Stromal cell of bone marrow (primary cell): ENCODE measurements at places on chromosomes 1 and 21.

GRCh38 chr1:77465139-77465538, 183.3 kb downstream of the AK5 start:
- DNase-seq = no peak

GRCh38 chr1:58975888-58976287, 192.0 kb upstream of the JUN start:
- no peak for DNase-seq

GRCh38 chr1:181011301-181012202, 11.1 kb downstream of the STX6 start:
- DNase-seq = no peak

- no peak for DNase-seq
Measured at GRCh38 chr1:224185208-224185607, 2.2 kb downstream of the DEGS1 start.

DNA sequence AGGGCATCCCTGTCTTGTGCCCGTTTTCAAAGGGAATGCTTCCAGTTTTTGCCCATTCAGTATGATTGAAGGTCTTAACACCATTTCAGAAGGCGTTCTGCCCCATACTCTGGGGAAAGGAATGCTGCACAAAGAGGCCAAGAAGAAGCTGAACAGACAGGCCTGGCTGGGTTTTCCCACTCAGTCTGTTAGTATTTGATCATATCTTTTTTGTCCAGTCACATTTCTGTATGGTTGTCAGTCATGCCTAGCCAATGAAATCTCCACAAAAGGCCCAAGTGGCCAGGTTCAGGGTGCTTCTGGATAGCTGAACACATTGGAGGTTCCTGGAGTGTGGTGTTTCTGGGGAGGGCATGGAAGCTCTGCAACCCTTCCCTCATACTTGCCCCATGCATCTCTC, 72.1 kb downstream of the NEK7 start:
- DNase-seq = no peak

DNA sequence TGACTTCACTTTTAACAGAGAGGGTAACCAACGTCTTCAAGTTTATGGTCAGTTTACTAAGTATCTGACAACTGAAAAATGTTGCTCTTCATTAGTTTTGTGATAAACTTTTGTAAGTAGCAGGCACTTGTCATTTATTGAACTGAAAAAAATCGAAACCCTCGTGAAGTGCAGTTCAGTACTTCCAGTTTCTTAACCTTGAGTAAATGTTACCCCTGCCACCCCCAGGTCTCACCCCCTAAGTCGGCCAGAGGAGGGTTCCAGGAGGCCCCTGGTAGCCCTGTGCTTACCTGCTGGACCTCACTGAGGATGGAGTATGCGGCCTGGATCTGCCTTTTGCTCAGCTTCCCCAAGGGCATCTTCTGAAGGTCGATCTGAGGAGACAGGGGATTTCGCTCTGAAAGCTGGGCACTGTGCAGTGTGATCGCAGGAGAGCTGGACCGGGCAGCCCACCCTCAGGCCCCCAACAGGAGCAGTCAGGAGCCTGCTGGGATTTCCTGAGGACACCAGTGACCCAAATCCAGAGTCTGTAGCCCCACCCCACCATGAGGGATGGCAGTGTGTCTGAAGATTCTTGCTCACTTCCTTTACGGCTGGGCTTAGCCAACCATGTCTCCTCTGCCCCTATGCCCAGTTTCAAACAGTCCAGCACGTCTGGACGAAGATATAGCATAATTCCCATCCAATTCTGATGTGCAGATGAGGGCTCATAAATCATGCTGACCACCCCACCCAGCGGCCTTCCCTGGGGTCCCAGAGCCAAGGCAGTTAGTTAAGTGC, 37.6 kb downstream of the PARP1 start:
- DNase-seq = no peak

GRCh38 chr1:165218731-165219130, 137.8 kb downstream of the LMX1A start:
- no peak for DNase-seq

- DNase-seq = peak; percentile 59
Measured at GRCh38 chr21:17454315-17455027, 58.4 kb upstream of the CXADR start.

- no peak for DNase-seq
Measured at GRCh38 chr1:212607913-212608391, 609 bp upstream of the ATF3 start.

DNA sequence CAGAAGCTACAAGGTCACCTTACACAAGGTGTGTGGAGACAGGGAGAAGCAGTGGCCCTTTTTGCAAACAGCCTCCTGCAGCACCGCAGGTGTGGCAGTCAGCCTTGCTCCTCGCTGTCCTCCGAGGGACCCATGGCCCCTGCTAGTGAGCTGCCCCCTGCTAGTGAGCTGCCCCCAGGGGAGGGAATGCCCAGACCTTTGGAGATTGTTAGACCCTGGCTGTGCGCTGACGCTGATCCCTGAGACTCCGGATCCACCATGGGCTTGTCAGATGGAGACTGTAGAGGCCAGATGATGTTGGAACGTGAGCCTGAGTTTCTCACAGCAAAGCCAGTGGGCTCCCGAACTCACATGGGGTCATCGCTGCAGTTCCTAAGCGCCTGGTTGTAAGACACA, 172.2 kb downstream of the NPHP4 start:
- no peak for DNase-seq

DNA sequence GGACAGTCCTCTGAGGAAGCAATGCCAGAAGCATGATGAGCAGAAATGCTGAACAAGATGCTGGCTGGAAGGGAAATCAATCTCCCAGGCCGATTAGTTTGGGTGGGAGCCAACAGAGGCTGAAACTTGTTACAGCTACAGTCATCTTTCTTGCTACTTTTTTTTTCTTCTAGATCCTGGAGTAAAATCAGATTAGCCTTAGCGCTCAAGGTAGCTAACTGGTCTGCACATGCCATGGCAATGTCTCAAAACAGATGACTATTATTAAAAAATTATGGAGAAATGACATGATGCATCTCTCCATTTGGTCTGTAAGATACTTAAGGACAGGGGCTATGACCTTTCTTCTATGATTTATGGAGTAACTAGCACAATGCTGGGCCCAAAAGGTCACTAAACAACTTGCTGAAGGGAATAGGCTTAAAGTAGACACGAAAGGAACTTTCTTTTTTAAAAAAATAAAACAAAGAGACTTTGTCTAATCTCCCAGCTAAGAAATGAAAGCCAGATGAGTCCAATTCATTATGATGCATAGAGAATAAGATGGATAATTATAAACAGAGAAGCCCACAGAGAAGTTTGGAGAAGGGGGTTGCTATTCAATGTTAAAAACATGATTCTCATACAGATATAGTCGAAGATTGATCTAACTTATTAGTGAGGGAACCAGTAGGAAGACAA, 42.5 kb downstream of the UTP25 start:
- peak; percentile 56 for DNase-seq

GRCh38 chr1:234933475-234933874, 195.2 kb downstream of the TOMM20 start:
- DNase-seq = peak; percentile 54

- no peak for DNase-seq
Measured at GRCh38 chr1:18149027-18149641, 41.5 kb downstream of the IGSF21 start.

GRCh38 chr1:12757836-12758235, 11.8 kb downstream of the CFAP107 start:
- no peak for DNase-seq

- DNase-seq = no peak
Measured at GRCh38 chr1:31802190-31803150, 13.4 kb downstream of the SPOCD1 start.

GRCh38 chr1:7265771-7266371, 480.6 kb downstream of the CAMTA1 start:
- peak; percentile 81 for DNase-seq

DNA sequence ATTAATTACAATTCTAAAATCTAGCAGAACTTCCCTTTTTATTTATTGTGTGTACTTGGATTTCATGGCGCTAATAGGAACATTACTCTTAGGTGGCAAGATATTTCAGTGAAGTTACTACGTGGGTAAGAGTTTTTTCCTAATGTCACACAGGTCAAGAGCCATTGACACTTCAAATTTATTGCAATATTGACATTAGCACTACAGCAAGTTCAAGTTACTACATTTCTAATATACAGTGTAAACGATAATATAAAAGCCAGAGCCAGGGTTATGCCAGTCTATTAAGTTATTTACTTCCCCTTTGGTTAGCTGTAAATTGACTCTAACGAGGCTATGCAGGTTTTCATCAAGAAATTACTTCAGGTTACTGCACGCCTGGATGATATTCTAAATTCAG, 29.7 kb downstream of the CHODL start:
- DNase-seq = no peak
